Thyroid gland (tissue), 4 donors: ENCODE measurements at places on chromosomes 5 and 9.
A peak's percentile ranks its signal among the peaks of the same experiment; 100 is the strongest.

DNA sequence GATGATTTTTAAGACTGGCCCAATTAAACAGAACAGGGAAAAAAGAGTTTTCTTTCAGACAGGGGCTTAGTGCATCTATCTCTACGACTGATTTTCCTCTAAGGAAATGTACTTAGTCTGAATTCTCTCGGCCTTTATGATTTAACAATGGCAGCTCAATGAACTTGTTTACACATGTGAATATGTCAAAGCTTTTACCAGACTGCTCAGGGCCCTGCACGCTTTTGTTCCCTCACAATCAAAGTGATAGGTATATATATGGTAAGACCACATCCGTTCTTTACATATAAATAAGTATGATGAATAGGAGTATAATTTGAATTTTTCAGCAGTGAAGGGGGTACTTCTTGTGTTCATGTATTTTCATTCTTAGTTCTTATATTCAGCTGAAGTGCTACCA, 27.6 kb downstream of the LEAP2 start:
- no peaks in the 10 kb centered on the region for H3K27me3 ChIP-seq
- H3K27ac ChIP-seq = no peak overlapping the region
- H3K4me3 ChIP-seq = no peak overlapping the region
- H3K4me1 ChIP-seq = no peaks in the 10 kb centered on the region
- H3K36me3 ChIP-seq = peaks cover 25% of the 10 kb centered on the region

- no peaks in the 10 kb centered on the region for H3K36me3 ChIP-seq
- H3K27ac ChIP-seq = no peak overlapping the region
- peaks cover 3% of the 10 kb centered on the region for H3K4me1 ChIP-seq
- H3K4me3 ChIP-seq = no peak overlapping the region
- no peak for DNase-seq
Observed at GRCh38 chr9:107423540-107423939, 66.0 kb downstream of the KLF4 start.

DNA sequence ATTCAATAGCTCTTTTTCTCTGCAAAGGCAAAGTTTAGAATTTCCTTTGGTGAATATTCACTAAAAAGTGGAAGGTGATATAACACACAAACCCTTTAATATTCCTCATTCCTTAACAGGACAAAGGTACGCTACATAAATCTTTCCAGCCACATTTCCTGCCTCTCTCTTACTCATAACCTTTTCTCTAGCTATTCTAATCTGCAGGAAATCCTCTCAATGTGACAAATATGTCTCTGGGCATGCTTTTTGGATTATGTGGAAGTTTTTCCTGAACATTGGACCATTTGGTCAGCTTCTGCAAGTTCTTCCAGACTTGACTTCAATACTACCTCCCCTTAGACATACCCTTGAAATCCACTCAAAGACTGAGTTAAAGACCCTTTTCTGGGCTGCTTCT, 186.3 kb upstream of the TUSC1 start:
- no peaks in the 10 kb centered on the region for H3K36me3 ChIP-seq
- H3K27me3 ChIP-seq = no peaks in the 10 kb centered on the region
- H3K27ac ChIP-seq = no peak overlapping the region
- no peaks in the 10 kb centered on the region for H3K4me1 ChIP-seq

DNA sequence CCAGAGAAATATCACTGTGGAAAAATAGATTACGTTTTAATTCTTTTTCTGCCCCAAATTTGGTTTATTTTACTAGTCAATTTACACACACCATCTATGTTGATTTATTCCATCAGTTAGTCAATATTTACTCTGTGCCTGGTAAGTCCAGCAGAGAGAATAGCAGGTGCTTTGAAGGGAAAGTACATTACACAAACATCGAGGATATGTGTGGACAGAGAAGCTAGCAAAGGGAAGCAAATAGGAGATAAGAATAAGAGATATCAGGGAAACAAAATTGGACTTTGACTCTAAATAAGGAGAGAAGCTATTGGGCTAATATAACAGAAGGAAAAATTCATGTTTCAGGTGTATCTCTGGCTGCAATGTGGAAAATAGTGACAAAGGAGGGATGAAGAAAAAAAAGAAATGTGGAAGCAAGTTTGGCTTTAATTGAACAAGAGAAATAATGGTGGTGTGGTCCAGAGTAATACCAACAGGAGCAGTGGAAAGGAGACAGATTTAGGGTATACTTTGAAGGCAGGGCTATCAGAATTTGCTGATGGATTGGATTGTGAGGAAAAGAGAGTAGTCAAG, 587.7 kb upstream of the CDH6 start:
- no peak overlapping the region for H3K27ac ChIP-seq
- H3K27me3 ChIP-seq = no peaks in the 10 kb centered on the region
- H3K4me1 ChIP-seq = no peaks in the 10 kb centered on the region
- DNase-seq = no peak
- H3K4me3 ChIP-seq = no peak overlapping the region

DNA sequence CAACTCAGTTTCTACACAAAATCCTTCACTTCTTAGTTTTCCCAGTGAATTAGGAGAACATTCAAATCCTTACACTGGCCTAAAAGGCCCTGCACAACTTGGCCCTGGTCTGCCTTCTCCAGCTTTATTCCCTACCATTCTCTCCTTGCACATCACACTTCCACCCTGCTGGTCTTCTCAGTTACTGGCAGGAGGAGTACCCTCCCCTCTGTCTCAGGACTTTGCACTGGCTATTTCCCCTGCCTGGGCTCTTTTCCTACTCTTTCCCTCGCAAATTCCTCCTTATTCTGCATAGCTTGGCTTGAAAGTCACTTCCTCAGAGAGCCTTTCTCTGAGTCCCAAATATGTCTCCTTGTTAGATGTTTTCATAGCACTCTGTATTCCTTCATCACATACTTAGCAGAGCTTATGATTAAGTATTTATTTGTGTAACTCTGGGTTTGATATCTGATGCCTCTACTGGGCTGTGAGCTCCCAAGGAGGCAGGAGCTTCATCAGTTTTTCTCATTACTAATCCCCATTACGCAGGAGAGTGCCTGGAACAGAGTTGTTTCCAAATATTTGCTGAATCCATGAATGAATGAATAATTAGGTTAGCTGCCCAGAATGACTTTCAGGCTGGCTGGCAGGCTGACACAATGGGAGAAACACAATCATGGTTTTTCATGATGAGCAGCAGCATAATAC, 159.8 kb upstream of the KLF9 start:
- H3K36me3 ChIP-seq = no peaks in the 10 kb centered on the region

- H3K27me3 ChIP-seq = no peaks in the 10 kb centered on the region
- DNase-seq = no peak
- no peak overlapping the region for H3K27ac ChIP-seq
- no peak overlapping the region for H3K4me3 ChIP-seq
- H3K36me3 ChIP-seq = no peaks in the 10 kb centered on the region
Observed at GRCh38 chr5:128413356-128413755, 124.7 kb downstream of the FBN2 start.

DNA sequence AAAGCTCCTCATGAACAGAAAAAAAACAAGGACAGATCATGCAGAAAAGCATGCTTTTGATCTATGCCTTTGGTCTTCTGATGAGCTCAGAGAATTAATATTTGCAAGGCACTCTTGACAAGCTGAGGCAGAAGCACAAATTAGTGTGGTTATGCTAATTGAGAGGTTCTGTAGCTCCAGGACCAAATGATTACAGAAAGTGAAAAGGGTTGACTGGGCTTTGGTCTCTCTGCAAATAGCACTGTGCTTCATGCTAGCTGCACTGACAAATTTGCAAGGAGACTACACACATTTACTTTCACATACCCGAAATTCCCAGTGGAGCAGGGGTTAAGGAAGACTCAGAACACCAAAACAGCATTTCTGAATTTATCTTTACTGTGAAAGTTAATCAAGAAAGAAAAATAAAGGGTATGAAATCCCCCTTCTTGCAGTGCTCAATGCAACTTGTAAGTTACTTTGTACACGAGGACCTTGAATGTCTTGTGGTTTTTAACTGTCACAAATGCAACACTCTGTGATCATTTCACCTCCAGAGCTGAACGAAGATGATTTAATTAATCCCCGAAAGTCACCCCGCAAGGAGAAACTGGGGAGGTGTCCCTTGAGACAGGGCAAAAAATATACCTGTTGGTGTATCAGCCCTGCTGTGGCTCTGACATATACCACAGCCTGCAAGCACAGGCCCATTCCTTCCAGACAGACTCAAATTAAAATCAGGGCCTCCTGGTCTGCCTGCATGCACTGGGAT, 11.9 kb downstream of the RAPGEF1 start:
- no peaks in the 10 kb centered on the region for H3K36me3 ChIP-seq
- H3K27me3 ChIP-seq = no peaks in the 10 kb centered on the region
- H3K4me3 ChIP-seq = no peak overlapping the region
- DNase-seq = no peak

- H3K27me3 ChIP-seq = no peaks in the 10 kb centered on the region
- no peak overlapping the region for H3K27ac ChIP-seq
- H3K4me1 ChIP-seq = no peaks in the 10 kb centered on the region
- no peak for DNase-seq
- no peaks in the 10 kb centered on the region for H3K36me3 ChIP-seq
Observed at GRCh38 chr5:4361753-4362152, 766.1 kb downstream of the IRX1 start.

DNA sequence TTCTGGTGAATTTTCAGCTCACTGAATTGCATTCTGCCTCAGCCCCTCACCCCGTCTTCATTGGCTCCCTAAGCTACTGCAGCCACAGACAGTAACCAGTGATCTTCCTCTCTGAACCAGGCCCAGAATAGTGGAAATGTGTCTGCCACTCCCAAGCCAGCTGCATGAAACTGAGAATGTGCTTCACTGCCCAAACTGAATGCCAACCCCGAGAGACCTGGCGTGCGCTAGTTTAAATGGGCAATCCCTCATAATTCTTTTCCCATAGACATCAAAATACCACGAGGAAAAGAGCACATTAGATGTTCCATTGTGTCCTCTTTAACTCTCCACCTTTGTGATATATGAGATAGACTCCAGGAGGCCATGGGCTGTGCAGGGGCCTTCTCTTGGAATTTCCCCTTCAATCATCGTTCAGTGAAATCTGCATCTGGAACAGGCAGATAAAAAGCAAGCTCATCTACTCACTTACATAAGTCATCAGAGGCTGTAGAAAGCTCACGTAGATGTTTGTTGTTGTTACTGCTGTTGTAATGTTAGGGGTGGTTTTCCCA, 320.2 kb downstream of the NFIB start:
- H3K4me3 ChIP-seq = no peak overlapping the region
- no peaks in the 10 kb centered on the region for H3K36me3 ChIP-seq
- DNase-seq = no peak
- H3K27me3 ChIP-seq = no peaks in the 10 kb centered on the region

DNA sequence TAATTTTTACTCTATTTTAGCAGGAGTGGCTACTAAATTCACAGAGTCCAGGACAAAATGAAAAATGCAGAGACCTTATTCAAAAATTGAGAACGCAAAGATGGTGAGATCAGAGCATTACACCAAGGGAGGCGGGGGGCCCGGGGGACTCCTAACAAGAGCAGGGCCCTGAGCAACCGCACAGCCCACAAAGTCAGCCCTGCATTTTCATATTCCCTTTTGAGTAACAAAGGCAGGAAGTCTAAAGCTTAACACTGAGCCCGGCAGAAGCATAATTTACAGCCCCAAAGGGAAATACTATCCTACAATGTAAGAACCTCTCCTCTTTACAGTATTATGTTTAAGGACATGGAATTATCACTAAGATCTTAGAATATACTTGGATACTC, 69.4 kb downstream of the TLE1 start:
- H3K27me3 ChIP-seq = no peaks in the 10 kb centered on the region
- peaks cover 5% of the 10 kb centered on the region for H3K36me3 ChIP-seq
- no peak overlapping the region for H3K27ac ChIP-seq
- DNase-seq = no peak

GRCh38 chr5:143717400-143717799, 94.6 kb upstream of the HMHB1 start:
- peaks cover 36% of the 10 kb centered on the region for H3K4me1 ChIP-seq
- DNase-seq = no peak
- no peaks in the 10 kb centered on the region for H3K36me3 ChIP-seq

DNA sequence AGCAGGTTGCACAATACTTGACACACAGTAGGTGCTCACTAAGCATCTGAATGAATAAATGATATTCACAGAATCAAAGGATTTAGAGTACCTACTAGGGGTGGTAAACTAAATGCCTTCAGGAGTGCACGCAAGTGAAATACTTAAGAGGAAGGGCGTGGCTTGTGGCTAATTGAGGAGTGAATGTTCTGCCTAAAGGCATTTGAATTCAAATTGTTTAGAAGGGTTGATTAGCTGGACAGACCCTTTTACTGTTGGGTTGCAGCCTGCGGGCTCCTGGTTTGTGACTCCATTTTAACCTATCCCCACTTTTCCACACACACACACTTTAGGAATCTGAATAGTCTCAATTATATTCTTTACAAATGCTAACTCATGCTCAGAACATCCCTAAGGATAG, 63.1 kb downstream of the PPP2R2B start:
- no peaks in the 10 kb centered on the region for H3K4me1 ChIP-seq
- no peaks in the 10 kb centered on the region for H3K27me3 ChIP-seq
- H3K27ac ChIP-seq = no peak overlapping the region
- no peaks in the 10 kb centered on the region for H3K36me3 ChIP-seq
- no peak for DNase-seq

- H3K36me3 ChIP-seq = no peaks in the 10 kb centered on the region
- H3K27me3 ChIP-seq = no peaks in the 10 kb centered on the region
- H3K27ac ChIP-seq = no peak overlapping the region
- no peak overlapping the region for H3K4me3 ChIP-seq
- DNase-seq = no peak
Observed at GRCh38 chr9:106846857-106847256, 16.1 kb upstream of the ZNF462 start.

- H3K36me3 ChIP-seq = no peaks in the 10 kb centered on the region
- DNase-seq = no peak
- no peak overlapping the region for H3K27ac ChIP-seq
- no peaks in the 10 kb centered on the region for H3K27me3 ChIP-seq
- H3K4me3 ChIP-seq = no peak overlapping the region
- no peaks in the 10 kb centered on the region for H3K4me1 ChIP-seq
Observed at GRCh38 chr5:112669328-112669963, 68.2 kb upstream of the APC start.

GRCh38 chr5:101585366-101585765, 682.3 kb upstream of the ST8SIA4 start:
- H3K27me3 ChIP-seq = no peaks in the 10 kb centered on the region
- H3K27ac ChIP-seq = no peak overlapping the region
- DNase-seq = peak; percentile 10

GRCh38 chr5:38543886-38544285, 12.6 kb downstream of the LIFR start:
- no peaks in the 10 kb centered on the region for H3K27me3 ChIP-seq
- no peak overlapping the region for H3K27ac ChIP-seq
- no peak for DNase-seq
- no peak overlapping the region for H3K4me3 ChIP-seq
- H3K4me1 ChIP-seq = peaks cover 54% of the 10 kb centered on the region

DNA sequence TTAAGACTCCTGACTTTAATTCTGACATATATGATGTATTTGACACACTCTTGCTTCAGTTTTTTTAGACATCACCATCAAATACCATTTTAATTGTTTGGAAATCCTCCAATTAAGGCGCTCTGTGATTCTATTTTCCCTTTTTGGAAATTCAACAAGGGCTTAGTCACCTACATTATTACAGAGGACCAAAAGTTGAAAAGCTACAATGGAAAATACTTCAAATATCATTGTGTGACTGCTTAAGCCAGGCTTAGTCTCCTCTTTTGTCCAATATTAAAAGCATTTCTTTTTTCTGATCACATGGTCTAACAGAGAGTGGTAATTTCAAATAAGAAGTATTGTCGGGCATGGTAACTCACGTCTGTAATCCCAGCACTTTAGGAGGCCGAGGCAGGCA, 160.3 kb downstream of the CEMIP2 start:
- no peaks in the 10 kb centered on the region for H3K27me3 ChIP-seq
- H3K36me3 ChIP-seq = no peaks in the 10 kb centered on the region
- no peak overlapping the region for H3K27ac ChIP-seq
- no peak for DNase-seq
